ENCODE measurements at places on chromosomes 12 and 14.
A peak's percentile ranks its signal among the peaks of the same experiment; 100 is the strongest.

- no peak for DNase-seq
Measured at GRCh38 chr12:124386059-124386458, 91.2 kb downstream of the RFLNA start.

GRCh38 chr14:101196795-101197590, 293.5 kb upstream of the RTL1 start:
- no peak for DNase-seq

DNA sequence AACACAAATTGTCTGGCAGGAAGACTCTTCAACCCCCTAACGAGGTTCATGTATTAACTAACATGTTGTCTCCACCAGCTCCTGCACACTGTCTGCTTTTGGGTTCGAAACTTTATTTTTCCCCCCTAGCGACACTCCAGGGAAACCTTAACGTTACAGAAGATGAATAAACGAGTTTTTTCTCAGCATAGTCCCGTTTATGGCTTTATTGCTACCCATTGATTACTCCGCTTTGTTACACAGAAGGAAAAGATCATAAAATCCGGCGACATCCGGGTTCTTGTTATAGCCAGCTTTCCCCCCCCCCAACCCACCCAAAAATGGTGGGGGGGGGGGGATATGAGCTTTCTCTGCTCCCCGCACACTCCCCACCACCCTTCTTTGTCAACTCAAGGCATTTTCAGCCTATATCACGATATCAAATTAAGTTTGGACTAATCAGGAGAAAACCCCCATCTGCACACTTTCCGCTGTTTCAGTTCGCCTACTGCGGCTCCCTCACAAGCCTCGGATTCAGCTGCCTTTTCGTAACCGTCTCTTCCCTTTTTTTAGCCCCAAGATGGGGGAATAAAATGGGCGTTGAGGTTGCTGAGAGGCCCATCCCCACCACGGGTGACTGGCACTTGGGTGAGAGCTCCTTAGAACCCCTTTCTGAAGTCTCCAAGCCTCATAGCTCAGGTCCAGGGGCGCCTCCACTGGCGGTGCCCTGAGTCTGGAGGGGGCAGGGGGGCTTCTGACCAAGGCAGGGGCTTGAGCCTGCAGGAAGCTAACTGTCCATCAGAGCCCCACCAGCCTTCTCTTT, 1.4 kb upstream of the HOXC6 start:
- DNase-seq = no peak

DNA sequence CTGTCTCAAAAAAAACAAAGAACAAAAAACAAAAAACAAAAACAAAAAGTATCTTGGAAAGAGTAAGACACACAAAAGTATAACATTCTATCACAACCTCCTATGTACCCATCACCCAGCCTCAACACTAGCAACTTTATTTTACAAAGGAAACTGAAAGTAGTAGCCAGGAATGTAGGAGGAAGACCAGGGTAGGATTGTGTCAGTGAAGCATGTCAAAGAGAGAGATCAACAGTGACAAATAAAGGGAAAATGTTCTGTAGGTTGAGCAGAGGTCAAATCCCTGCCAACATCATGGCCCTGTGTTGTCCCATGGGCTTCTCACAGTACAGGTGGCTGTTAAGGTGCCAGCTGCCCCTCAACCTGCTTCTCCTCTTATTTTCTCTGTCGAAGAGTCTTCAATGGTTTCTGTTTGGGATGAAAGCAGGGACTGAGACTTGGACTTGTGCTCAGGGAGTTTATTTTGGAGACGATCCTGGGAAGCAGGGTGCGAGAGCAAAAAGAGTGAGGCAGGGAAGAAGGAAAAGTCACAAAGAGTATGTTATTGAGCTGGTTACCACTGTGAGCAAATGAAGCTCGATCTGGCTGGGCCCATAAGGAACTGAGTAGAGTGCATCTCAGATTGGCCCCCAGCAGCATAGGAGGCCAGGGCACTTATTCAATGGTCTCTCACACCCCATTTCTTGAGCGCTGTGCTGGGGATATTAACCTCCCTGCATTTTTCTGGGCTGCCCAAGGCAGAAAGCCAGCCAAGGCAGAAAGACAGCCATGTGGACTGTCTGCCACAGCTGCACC, 29.4 kb upstream of the CTDSP2 start:
- DNase-seq = no peak

- DNase-seq = no peak
Measured at GRCh38 chr12:49428793-49429192, 61.5 kb downstream of the SPATS2 start.

DNA sequence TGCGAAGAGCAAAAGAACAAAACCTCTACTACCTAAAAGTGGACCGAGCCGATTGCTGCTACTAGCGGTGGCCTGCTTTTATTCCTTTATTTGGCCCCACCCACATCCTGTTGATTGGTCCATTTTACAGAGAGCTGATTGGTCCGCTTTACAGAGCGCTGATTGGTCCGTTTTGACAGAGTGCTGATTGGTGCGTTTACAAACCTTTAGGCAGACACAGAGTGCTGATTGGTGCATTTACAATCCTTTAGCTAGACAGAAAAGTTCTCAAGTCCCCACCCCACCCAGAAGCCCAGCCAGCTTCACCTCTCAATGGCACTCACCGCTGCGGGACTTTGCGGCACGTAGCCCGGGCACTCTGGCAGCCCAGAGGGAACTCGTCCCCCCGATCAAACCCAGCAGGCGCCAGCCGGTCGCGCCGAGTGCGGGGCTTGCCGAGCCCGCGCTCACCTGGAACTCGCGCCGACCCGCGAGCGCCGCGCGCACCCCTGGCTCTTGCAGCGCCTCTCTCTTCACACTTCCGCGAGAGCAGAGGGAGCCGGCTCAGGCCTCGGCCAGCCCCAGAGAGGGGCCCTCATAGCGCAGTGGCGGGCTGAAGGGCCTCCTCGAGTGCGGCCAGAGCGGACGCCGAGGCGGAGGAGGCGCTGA, 8.7 kb upstream of the FGD4 start:
- peak; percentile 22 for DNase-seq

DNA sequence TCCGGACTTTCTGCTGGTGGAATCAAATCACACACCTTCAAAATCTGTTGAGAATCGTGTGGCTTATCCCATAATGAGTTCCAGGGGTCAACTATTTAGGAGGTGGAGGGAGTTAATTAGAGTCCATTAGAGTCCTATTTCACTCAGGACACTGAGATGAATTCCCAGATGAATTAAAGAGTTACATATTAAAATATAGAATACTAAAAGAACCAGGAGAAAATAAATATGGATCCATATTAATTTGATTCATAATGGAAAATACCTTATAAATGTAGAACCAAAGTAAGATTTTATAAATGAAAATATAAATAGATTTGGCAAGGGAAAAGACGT, 44.6 kb upstream of the C14orf132 start:
- DNase-seq = no peak

GRCh38 chr12:64452559-64453329, 824 bp downstream of the TBK1 start:
- DNase-seq = no peak

DNA sequence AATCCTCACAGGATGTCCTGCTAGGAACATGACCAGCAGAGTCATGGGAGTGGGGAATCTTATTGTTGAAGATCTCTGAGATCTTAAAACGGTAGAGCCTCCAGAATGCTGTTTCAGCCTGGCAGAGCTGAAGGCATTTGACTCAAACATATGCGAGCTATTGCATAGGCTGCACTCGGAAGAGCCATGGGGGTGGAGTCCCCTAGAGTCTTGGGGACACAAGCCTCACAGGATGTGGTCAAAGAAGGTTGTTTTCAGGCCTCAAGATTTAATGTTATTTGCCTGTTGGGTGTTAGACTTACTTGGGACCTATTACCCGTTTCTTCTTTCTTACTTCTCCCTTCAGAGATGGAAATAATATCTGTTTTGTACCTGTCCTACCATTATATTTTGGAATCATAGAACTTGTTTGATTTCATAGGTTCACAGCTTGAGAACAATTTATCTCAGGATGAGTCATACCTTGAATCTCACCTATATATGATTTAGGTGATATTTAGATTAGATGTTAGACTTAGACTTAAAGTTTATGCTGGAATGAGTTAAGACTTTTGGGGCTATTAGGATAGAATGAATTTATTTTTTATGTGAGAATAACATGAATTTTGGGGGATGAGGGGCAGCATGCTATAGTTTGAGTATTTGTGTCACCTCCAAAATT, 172.2 kb upstream of the ATP2B1 start:
- peak; percentile 40 for DNase-seq

Data from memory B cell (primary cell).